ENCODE measurements at places on chromosomes 12 and 14.

GRCh38 chr14:81298911-81299310 lies 78.2 kb upstream of the GTF2A1 start:
- DNase-seq: no peak

DNA sequence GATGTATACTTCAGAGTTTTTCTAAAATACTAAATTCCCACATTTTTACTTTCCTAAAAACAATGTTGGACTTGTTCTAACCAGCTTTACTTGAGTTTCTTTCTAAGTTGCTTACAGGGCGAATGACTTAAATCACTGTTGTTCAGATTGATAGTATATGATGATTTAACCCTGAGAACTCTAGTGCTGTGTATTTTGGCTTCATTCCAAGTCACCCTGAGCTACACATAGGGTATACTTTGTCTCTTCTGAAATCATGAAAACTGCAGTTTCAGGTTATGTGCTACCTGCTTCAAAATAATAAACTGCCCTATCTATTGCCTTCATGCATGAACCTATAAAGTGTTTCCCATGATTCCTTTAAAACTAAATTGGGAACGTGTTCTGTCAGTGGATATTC lies 162.5 kb upstream of the PDE3A start:
- no peak for DNase-seq

GRCh38 chr12:128840862-128841468 lies 12.3 kb upstream of the GLT1D1 start:
- DNase-seq: no peak

GRCh38 chr14:69561893-69562292 lies 12.8 kb downstream of the CCDC177 start:
- no peak for DNase-seq

DNA sequence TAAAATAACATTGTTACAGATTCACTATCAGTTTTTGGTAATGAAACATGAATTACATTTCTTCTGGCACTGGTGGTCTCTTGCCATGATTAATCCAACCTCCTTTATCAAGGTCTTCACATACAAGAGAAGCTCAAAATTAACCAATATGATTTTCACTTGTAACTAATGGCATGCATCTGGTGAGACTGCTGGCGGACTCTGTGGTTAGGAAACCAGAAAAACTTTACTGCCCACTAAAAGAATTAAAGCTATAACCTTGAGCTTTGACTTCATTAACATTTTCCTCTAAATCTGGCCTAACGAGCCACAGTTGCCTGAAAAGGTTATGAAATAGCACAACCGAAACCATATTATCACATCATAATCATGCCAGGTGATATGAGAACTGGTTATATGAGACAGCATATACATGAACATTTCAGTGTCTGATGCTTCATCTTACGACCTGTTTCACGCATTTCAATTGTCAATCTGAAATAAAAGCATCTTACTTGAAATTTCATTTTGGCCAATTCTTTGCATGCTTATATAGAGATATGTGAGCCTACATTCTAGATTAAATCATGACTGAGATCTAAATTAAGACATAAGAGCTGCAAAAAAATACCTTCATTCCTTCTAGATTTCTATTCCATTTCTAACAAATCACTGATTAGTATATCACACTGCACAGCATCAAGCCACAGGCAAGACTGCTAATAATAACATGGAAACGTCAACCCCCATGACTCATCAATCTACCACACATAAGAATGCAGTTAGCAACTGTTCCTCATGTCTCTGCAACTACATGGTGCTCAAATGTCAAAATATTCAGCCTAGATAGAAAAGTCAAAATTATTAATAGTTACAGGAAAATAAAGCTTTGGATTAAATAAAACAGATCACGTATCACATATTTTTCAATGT lies 89.3 kb downstream of the OSBPL8 start:
- DNase-seq: no peak

- no peak for DNase-seq
Observed at GRCh38 chr14:33576014-33576413, 374.9 kb downstream of the EGLN3 start.

GRCh38 chr12:119147847-119148448 lies 30.8 kb upstream of the HSPB8 start:
- DNase-seq: no peak

GRCh38 chr14:64756712-64757111 lies 52.5 kb downstream of the PLEKHG3 start:
- no peak for DNase-seq

GRCh38 chr12:20629414-20630156 lies 65.5 kb upstream of the SLCO1C1 start:
- no peak for DNase-seq

- no peak for DNase-seq
Observed at GRCh38 chr14:105430565-105430964, 10.9 kb downstream of the MTA1 start.

DNA sequence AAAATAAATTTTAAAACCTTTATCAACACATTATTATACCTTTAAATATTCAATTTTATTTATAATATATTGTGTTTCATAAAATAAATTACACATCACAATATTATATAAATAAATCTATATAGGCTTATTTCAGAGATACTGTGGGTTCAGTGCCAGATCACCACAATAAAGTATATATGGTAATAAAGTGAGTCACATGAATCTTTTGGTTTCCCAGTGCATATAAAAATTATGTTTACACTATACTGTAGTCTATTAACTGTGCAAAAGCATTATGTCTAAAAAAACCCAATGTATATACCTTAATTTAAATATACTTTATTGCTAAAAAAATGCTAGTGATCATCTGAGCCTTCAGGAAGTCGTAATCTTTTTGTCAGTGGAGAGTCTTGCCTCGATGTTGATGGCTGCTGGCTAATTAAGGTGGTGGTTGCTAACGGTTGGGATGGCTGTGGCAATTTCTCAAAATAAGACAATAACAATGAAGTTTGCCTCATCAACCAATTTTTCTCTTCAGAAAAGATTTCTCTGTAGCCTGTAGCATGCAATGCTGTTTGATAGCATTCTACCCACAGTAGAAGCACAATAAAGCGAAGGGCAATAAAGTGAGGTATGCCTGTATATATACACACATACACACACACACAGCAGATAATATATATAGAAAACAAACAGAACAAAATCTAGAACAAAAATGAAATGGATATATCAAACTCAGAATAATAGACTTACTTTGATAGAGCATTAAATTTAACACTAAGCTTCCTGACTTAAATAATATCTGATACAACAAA lies 32.4 kb downstream of the CCDC59 start:
- no peak for DNase-seq

DNA sequence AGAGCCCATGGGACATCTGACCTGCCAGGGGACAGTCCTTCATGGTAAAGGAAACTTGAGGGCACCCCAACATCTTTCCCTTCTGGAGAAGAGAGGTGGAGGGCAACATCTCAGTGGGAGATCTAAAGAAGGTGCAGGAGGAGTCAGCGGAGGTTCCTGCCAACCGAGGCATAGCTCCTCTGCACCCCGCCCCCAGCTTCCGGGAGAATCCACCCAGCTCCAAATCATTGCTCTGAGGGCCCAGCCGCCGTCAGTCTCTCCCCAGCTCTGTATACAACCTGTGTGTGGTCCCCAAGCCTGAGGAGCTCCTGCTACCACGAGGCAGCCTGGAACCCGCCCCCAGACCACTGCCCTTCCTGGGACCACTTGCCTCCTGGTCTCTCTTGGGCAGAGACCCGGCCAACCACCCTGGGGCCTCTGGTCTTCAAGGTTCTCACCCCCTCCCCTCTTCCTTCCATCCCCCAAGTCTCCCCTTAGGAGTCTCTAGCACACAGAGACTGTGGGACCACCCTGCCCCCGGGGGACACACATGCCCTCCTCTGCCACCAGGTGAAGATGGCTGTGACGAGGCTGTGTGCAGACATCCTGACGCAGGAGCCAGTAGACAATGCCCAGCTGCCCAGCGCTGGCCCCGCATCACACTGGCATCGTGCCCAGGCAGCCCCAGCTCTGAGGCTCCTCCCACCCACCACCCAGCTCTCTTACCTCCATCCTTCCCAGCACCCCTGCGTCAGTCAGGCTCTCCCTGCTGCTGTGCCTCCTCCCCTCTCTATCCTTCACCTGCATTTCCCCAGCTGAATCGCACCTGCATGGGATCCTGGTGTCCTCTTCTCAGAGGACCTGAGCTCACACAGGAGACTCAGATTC lies 13.0 kb upstream of the NUDT14 start:
- DNase-seq: no peak

DNA sequence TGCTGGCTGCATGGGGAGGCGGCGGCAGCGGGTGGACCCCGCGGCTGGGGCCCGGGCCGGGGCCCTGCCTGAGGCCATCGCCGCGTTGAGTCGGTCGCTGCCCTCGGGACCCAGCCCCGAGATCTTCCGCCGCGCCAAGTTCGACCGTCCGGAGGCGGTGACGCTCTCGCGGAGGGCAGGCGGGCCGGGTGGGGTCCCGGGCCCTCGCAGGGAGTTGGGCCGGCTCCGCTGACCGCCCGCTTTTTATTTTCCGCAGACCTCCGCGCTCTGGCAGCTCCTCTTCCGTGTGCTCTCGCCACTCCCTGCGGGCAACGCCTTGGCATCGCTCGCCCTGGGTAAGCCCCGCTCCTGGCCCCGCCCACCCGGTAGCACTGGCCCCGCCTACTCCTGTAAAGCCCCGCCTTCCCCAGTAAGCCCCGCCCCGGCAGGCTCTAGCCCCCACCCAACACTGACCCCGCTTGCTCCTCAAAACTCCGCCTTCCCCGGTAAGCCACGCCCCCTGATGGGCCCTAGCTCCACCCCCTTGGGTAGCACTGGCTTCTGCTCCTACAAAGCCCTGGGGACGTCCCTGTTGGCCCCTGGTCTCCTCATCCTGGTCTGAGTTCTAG lies 424 bp downstream of the TEDC1 start:
- DNase-seq: no peak

GRCh38 chr12:117100251-117100650 lies 1.0 kb upstream of the TESC start:
- no peak for DNase-seq

GRCh38 chr12:114742363-114742762 lies 58.4 kb upstream of the TBX3 start:
- DNase-seq: no peak

GRCh38 chr12:107634530-107634929 lies 51.1 kb upstream of the PWP1 start:
- DNase-seq: no peak

DNA sequence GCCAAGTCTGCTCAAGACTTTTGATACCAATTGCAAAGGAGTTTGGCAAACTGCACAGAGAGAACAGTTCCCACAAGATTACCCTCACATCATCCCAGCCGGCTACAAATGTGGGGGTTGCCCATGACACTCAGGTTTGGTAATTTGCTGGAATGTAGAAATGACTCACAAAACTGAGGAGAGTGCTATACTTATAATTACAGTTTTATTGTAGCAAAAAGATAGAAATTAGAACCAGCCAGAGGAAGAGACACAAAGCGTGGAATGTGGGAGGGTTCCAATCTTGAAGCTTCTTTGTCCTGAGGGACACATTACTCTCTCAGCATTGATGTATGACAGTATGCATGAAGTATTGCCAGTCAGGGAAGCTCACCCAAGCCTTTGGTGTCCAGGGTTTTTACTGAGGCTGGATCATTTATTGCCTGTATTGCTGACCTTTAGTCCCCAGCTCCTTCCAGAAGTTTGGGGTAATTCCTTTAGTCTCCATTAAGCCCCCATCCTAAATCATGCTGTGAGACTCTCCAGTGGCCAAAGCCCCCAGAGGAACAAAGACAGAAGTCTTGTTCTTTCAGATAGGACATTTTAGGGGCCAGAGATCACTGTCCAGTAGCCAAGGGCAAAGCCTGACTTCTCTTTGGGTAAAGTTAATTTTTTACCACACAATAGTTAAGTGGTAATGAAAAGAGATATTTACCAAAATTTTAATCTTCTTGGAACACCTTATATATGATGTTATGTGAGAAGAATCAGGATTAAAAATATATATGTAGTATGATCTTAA lies 9.9 kb downstream of the TBK1 start:
- DNase-seq: no peak

- no peak for DNase-seq
Observed at GRCh38 chr14:32327255-32327961, 1.7 kb upstream of the AKAP6 start.

DNA sequence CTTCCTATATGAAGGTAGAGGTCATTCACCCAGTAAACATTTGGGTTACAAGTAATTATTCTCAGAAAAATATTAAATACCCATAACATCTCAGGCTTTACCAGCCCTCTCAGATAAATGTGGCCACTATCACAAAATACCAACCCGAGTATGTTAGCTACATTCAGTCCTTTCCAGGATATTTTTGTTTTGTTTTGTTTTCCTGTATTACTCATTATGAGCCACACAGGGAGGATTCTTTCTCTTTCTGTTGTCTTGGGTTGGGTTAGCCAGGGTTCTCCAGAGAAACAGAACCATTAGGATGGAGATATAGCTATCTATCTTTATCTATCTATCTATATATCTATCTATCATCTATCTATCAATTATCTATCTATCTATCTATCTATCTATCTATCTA lies 947.6 kb upstream of the MDGA2 start:
- no peak for DNase-seq

- DNase-seq: no peak
Observed at GRCh38 chr12:124842800-124843510, 20.7 kb downstream of the SCARB1 start.

GRCh38 chr14:65433157-65433556 lies 20.6 kb downstream of the FUT8 start:
- no peak for DNase-seq

DNA sequence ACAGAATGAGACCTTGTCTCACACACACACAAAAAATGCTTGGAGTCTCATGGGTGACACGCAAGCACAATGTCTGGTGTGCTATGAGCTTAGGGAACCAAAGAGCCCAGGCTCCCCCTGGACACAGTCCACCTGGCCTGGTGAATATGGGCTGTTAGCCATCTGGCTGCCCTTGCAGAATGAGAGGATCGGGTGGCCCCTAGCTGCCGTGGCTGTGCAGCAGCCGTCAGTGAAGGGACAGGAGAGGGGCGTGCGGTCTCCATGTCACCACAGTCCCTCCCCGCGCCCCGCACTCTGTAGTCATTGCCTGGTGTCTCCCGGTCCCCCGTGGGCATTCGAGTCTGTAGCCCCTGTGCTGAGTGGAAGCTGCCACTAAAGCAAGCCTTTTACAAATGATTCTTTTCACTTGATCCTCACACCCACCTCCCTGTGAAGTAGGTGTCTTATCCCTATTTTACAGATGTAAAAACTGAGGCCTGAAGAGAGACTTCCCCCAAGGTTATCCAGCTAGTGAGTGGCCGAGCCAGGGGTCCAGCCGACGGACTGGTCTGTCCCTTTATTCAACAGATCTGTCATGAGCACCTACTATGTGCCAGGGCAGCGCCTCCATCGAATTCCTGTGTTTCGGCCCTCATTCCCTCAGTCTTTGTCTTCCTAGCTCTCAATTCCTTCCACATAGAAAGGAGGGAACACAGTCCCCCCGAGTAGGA lies 18.8 kb downstream of the MVK start:
- DNase-seq: no peak

- no peak for DNase-seq
Observed at GRCh38 chr14:58693048-58693447, 55.3 kb downstream of the DACT1 start.

DNA sequence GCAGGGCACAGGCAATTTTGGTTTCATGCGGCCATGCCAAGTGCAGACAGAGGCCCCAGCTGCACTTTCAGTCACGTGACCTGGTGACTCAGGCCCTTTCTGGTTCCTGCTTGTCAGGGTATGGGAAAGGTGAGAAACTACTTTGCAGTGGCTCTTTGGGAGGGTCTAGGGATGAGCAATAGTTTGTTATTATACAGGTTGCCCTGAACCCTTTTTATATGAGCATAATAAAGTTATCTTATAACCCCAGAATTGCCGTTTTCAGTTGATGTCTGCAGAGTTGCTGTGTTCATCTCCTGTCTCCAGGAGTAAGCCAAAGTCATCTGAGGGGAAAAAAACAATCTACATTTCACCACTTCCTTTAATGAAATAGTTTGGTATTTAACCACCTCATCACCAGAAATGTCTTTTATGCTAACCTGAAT lies 30.9 kb upstream of the EMP1 start:
- no peak for DNase-seq

Data from cerebellar nuclear complex (tissue), 1 donor.